ENCODE measurements at places on chromosomes 13 and 19.

GRCh38 chr19:54448040-54448773 lies 792 bp upstream of the LENG8 start:
- peak; percentile 78 for DNase-seq

DNA sequence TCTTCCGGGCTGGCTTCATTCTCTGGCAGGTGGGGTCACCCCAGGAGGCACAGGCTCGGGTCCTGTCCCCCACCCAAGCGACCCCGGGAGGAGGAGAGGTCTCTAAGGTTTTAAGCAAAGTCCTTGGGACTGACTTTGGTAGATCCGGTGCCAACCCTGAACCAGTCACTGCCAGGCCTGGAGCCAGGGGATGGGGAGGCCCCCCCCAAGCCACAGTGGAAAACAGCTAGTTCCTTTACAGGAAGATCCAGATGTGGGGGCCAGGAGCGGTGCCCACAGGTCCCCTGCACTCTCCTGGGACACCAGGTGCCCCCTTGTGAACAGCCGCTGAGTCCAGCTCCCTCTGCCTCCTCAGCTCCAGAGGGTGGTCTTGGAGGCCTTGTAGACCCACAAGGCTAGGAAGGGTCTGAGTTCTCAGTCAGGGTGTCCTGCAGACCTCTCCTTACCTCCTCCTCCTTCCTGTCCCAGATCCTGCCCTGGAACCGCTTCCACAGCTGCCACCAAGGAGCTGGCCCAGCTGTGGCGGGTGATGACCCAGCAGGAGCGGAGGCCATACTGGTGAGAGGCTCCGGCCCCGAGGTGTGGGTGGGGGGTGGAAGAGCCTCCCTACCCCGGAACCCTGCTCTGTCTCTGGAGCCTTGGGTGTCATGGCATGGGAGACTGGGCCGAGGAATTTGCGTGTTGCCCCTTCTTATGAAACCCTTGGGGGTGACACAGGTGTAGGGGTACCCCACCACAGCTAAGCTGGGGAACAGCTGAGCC lies 6.0 kb downstream of the SIX5 start:
- no peak for DNase-seq

- DNase-seq: no peak
Observed at GRCh38 chr19:4196587-4197148, 14.2 kb downstream of the ANKRD24 start.

GRCh38 chr13:107006661-107007060 lies 438.7 kb upstream of the ARGLU1 start:
- DNase-seq: no peak

GRCh38 chr19:11070123-11070522 lies 19.1 kb upstream of the LDLR start:
- no peak for DNase-seq

DNA sequence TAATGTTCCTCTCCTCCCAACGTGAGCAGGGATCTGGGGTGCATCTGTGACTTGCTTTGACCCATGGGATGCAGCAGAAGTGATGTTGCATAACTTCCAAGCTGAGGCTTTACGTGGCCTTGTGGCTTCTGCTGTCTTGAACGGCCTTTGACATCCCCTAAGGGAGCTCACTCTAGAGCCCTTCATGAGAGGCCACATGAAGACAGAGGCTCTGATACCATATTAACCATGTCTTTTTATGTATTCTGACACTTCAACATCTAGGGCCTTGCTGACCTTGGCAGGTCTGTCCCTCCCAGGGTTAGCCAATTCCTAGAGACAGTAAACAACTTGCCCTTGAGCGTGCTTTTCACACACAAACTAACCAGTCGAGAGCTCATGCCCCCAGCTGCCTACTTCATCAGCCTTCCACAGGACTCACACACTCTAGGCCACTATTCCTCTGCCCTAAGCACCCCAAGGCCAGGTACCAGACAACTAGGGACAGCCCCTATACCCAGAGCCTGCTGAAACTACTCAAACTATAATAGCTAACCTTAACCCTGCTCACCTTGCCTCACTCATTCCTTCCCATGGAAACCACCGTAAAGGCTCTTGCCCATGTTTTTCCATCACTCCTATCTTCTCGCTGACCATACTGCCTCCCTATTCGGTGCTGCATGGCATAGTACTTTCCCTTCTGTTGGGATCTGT lies 45.4 kb downstream of the CCDC70 start:
- no peak for DNase-seq

GRCh38 chr13:46211116-46211482 lies 629 bp upstream of the LRRC63 start:
- DNase-seq: peak; percentile 9

- no peak for DNase-seq
Observed at GRCh38 chr13:51818276-51818675, 14.3 kb upstream of the DHRS12 start.

- DNase-seq: no peak
Observed at GRCh38 chr19:54606230-54606629, 12.8 kb downstream of the LILRA1 start.

DNA sequence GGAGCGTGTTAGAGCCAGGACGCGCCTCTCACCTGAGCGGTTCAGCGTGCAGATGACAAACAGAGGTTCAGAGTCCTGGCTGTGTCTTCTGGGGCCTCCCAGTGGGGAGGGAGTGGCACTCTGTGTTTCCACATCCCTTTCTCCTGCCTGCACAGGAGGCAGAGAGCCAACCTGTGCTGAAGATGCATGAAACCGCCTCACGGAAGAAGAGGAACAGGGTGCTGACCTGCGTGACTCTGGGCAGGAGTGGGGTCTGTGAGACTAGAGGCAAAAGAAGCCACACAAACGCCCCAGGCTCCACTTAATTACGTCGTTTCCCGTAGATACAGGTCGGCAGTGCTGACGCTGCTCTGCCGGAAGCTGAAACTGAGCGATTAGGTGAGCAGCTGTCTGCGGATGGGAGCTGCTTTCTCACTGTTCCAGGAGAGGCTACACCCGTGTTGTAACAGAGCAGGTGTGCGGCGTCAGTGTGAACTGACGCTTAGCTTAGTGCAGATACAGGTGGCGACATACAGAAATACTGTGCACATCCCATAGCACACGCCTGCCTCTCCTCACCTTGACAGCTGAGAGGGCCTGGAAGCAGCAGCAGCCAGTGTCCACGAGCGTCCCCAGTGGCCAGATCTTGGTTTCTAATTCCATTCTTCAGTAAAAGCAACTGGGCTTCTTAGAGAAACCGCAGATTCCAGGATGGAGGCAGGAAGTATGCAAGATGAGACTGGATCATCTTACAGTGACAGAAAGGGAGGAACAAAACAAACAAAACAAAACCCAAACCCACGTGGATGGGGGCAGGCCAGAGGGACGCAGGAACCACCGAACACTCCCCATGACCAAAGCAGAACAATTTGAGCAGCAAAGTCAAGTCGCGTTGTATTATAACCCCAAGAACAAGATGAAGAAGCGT lies 37.7 kb upstream of the MCF2L start:
- peak; percentile 65 for DNase-seq

GRCh38 chr19:40284501-40285352 lies at the start of gene AKT2:
Gene AKT2 (minus strand): TSS chr19:40285345. CDS start chr19:40265267, 20,078 bp downstream.
- DNase-seq: peak; percentile 62

- DNase-seq: peak; percentile 94
Observed at GRCh38 chr19:9791552-9792205, 23.1 kb upstream of the ZNF846 start.

- DNase-seq: peak; percentile 57
Observed at GRCh38 chr19:46913852-46914430, 53.1 kb downstream of the ARHGAP35 start.

- DNase-seq: no peak
Observed at GRCh38 chr13:93534181-93534700, 307.6 kb downstream of the GPC6 start.

DNA sequence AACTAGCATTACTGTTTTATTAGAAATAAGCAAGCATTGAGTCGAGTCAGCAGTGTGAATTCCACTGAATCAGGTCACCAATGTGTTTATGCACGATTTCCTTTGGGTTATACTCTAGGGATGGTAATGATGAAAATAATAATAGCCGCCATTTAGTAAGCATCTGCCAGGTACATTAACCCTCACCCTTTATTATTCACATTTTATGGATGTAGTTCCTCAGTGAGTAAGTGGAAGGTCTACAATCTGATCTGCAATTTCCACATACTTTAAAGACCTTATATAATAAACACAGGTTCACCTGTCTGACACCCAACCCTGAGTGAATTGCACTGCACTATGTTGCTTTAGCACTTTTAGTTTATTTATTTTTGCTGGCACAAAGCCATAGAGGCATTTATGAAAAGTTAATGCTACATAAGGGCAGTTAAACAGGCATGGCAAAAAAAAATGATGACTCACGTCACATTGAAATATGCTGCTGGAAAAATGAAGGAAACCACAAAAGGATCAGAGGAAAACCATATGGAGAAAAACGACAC lies 122.4 kb downstream of the TRPC4 start:
- peak; percentile 85 for DNase-seq

- peak; percentile 96 for DNase-seq
Observed at GRCh38 chr19:52962394-52963246, at the start of gene ZNF816. Gene ZNF816 (minus strand): TSS chr19:52962881. CDS start chr19:52956089, 6,792 bp downstream.

- DNase-seq: no peak
Observed at GRCh38 chr19:46922465-46922864, 61.7 kb downstream of the ARHGAP35 start.

DNA sequence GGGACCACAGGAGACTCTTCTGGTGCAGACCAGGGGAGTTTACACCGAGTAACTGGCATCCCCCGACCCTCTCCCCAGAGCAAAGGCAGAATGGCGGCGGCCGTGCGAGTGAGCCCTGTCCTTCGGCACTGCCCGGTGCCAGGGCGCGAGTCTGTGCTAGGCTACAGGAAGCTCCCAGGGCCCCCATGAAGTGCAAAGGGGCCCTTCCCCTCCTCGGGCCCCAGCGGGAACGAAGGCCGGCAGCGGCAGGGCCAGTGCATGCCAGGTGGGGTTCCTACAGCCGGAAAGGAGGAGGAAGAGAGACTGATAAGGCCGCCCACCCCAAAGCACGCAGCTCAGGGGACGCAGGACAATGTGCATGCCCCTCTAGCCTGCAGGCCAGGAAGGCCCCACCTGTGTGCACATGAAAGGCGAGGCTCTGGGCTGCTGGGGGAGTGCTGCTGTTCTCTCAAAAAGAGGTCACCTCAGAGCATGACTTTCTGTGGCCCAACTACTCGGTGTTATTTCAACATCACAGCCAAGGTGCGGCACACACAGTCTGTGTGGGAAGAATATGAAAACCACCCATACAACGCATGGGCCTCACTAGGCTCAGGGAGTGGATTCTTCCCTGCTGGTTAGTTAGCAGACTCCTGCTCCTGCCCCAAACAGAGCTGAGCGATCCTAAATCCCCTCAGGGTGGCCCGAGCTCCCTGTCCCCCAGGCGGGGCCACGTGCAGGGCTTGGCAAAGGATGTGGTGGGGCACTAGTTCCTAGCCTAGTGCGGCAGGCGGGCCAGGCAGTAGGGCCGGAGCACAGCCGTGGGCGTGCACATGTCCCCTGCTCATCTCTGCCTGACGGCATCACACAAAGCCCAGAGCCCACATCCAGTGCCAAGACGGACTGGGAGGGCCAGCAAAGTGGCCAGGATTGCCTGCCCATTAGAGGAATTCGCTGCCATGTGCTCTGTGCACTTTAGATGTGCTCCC lies 28.4 kb upstream of the TIMM44 start:
- DNase-seq: no peak

DNA sequence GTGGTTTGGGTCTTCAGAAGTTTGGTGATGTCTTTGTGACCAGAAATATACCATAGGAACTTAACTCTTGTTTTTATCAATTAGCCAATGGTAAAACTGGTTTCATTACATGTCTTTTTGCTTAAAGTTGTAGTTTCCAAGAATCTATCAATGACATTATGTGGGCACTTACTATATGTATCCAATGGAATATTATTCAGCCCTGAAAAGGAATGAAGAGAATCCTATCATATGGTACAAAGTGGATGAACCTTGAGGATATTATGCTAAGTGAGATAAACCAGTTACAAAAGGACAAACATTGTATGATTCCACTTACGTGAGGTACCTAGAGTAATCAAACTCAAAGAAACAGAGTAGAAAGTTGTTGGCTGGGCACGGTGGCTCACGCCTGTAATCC lies 26.4 kb downstream of the RCBTB1 start:
- no peak for DNase-seq

- DNase-seq: no peak
Observed at GRCh38 chr19:56306016-56306415, 8.6 kb downstream of the ZSCAN5A start.

- no peak for DNase-seq
Observed at GRCh38 chr13:52924289-52925148, 76.1 kb upstream of the PCDH8 start.

GRCh38 chr19:41939861-41940730 lies 11.8 kb upstream of the ERFL start:
- peak; percentile 41 for DNase-seq

DNA sequence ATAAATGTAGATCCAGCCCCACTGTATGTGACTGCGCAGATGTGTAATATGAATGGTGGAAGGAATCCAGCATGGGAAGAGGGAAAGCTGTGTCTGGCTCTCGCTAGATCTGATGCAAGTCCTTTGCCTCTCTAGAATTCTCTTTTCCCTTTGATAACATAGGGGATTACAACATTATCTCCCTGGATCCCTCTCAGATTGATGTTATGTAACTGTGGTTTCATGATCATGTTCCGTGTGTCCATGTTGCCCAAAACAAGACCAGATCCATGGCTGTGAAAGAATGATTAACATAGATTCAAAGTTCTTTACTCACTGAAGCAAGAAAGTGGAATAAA lies 184.0 kb upstream of the UBL3 start:
- no peak for DNase-seq

GRCh38 chr13:23695711-23696464 lies 125.7 kb downstream of the TNFRSF19 start:
- no peak for DNase-seq

- peak; percentile 98 for DNase-seq
Observed at GRCh38 chr19:3434630-3435553, 45.4 kb downstream of the SMIM24 start.

DNA sequence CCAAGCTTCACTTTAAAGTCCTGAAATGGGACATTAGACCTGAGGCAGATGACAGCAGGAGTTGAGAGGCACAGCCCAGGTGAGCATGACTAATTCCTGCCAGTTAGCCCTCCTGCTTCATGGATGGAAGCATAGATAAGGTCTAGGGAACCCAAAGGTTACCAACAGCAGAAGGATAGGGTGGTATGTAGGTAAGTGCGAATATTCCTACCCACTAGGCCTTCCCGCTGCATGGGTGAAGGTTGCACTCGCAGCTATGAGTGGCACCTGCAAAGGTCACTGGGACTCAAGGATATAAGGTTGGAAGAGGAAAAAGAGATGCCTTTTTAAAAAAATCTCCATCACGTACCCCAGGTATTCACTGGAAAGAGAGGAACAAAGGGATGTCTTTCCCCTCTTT lies 12.2 kb upstream of the MLLT1 start:
- DNase-seq: no peak

DNA sequence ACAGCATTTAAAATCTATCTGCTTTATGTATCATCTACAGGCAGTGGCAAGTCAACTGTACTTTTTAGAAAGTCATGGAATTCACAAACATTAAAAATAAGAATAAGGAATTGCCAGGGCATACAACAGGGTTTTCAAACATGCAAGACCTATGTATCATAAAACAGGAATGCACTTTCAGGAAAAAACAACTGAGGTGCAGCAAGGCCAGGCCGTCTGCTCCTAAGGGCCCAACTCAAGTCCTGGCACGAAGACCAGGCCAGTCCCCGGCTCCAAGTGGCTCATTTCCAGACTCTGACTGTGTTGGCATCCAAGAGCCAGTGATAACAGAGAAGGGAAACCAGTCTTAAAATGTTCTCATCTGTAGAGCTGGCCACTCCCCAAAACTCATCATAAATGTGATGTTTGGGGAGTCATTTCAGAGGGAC lies 7.1 kb downstream of the RFX2 start:
- peak; percentile 72 for DNase-seq
